NCI-H774 (cell line): ENCODE measurements at places on chromosomes 6 and 20.

DNA sequence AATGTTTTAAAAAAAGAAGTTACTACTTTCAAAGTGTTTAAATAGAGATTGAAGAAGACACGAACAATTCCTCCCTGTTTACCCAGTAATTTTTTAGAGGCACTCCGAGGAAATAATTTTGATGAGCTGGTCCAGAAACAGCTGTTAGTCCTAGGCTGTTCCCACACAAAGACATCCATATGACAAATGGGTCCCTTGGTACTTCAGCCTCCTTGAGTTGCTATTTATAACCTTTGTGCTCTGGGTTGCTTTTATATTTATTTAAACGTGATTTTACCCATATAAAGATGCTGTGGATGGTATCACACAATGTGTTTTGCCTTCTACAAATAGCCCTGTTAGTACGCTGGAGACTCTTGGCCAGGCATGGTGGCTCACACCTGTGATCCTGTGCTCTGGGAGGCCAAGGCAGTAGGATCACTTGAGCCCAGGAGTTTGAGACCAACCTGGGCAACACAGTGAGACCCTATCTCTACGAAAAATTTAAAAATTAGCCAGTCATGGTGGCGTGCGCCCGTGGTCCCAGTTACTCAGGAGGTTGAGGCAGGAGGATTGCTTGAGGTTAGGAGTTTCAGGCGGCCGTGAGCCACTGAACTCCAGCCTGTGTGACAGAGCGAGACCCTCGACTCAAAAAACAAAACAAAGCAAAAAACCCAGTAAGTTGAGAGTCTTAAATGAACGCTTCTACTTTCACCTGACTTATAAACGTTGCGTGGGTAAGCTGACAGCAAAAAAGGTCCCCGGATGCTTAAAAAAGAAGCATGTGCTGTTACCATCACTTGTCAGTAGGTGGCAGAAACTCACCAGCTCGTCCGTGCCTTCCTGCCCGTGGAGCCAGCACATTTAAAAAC is 56.9 kb upstream of the ARMH2 start:
- peak; percentile 72 for DNase-seq

GRCh38 chr6:14804785-14805210 is 441.1 kb upstream of the JARID2 start:
- DNase-seq, result no peak

- DNase-seq, result no peak
Observed at GRCh38 chr6:129500958-129501739, 208.8 kb downstream of the ARHGAP18 start.

- DNase-seq, result no peak
Observed at GRCh38 chr6:215335-216034, 76.8 kb upstream of the DUSP22 start.

DNA sequence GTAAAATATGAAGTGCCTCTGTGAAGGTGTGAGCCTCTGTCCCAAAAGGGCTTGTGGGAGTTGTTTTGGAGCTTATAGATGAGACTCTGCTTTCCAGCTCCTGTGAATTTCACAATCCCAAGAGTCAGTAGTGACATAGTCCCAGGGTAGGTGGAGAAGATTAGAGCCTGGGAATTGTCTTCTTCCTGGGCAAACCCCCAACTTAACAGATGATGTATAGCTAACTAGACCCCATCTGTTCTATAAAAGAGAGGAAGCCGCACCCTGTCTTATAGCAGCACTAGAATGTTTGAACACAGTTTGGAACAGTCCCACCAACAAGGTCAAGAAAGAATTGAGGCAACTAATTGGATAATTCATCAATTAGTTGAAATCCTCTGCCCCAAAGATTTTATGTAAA is 294.7 kb downstream of the ZNF217 start:
- DNase-seq, result no peak

- peak; percentile 49 for DNase-seq
Observed at GRCh38 chr6:130697995-130698535, 129.1 kb upstream of the SMLR1 start.

- no peak for DNase-seq
Observed at GRCh38 chr6:402901-403658, 11.5 kb downstream of the IRF4 start.

DNA sequence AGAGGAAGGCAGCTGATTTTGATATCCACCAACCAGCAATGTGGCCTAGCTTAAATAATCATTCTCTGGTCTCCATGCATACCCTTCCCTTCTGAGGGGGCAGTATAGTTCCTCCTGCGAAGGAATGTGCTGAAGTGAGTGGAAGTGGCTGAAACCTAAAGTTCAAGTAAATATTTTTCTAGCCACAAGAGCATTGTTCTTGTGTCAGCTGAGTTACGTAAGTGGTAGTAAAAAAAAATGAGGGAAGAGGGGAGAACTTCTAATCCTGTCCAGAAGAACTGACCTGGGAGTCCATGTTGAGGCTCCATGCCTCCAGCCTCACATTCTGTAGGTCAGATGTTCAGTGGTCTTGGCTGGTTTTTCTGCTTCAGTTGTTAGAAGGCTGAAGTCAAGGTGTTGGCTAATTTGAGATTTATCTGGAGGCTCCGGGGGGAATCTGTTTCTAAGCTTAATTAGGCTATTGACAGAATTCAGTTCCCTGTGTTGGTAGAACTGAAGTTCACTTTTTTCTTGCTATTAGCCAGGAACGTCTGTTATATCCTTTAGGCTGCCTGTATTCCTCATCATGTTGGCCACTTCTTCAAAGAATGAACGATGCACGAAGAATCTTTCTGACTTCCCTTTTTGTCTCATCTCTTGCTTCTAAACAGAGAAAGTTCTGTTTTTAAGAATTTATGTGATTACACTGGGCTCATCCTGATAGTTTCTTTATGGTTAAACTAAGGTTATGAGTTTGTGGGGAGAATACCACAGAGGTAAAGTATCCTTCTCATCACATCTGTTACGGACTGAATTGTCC is 207.1 kb upstream of the PRSS16 start:
- DNase-seq, result no peak

- DNase-seq, result no peak
Observed at GRCh38 chr20:47802226-47802920, 17.1 kb upstream of the SULF2 start.
